GM12892 (cell line): ENCODE measurements at places on chromosomes 6 and 20.

- no peak for DNase-seq
Measured at GRCh38 chr6:29552512-29553051, 7.0 kb downstream of the UBD start.

DNA sequence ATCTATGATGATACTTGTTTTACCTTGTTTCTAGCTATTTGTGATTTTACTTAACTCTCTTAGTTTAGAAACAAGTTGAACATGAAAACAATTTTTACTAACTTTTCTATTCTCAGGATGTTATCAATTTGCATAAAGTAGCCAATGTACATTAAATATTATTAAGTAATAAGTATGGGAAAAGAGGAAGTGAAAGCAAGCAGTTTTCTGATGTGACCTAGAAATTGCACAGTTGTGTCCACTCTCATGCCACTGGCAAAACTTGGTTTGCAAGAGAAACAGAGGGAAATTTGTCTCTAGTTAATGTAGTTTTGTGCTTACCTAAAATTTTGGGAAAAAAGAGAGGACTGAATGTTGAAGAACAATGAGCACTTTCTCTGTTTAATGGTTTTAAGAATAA is 19.2 kb upstream of the TSPYL1 start:
- no peak for DNase-seq

GRCh38 chr6:31031095-31031494 is 20.8 kb downstream of the MUC22 start:
- DNase-seq: no peak

DNA sequence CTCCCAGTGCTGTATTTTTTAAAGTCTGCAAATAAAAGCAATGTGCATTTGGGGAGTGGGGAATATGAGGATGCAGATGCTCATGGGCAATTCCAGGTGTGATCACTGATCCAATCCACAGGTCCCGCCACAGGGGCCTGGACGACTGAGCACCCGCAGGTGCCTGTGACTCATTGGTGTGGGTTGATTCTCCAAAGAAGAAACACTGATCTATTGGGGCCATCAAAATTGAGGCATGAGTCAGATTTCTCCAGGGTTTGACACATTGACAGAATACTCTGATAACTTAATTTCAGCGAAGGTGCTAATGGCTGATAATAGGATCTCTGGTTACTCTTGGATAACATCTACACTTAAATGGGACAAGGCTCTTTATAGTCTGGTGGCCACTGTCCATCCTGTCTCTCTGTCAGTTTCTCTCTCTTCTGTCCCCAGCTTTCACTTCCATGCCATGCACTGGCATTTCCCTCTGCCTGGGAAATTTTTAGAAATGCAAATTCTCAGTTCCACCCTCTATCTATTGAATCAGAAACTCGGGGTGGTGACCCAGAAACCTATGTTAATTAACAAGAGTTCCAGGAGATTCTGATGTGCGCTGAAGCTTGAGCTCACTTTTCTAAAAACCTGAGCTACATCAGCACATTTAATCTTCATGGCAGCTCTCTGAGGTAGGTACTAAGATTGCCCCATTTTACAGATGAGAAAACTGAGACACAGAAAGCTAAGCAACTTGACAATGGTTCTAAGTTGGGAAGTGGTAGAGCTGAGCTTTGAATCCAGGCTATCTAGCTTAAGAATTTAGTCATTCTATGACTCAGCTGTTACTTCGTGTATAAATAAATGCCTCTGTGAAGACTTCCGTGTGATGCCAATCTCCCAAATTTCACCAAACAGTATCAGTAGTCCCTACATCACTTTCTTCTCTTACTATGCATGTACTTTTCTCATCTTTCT is 10.2 kb upstream of the RCAN2 start:
- DNase-seq: no peak

DNA sequence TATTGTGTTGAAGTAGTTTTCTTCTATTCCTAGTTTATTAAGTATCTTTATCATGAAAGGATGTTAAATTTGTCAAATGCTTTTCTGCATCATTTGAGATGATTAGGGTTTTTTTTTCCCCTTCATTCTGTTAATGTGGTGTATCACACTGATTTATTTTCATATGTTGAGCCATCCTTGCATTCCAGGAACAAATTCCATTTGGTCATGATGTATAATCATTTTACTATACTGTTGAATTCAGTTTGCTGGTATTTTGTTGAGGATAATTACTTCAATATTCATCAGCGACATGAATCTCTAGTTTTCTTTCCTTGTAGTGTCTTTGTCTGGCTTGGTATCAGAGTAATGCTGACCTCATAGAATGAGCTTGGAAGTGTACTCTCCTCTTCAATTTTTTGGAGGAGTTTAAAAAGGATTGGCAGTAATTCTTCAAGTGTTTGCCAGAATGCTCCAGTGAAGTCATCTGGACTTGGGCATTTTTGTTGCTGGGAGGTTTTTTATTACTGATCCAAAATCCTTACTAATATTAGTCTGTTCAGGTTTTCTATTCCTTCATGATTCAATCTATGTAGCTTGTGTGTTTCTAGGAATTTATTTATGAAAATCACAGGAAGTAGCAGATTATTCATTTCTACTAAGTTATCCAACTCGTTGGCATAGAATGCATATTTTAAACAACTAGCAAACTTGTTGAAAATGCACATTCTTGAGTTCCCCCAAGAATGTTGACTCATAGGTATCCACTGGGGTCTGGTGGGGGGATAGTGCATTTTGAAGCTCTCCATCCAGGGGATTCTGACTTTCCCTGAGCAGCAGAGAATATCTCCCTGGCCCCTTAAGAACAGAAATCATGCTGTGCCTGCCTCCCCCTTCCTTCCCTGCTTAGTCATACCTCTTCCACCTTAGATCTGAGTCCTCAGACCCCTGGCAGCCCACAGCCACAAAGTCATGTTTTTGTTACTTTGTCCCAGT is 187.1 kb downstream of the BMP7 start:
- DNase-seq: no peak

- DNase-seq: no peak
Measured at GRCh38 chr6:162970246-162970645, 242.5 kb downstream of the PACRG start.

DNA sequence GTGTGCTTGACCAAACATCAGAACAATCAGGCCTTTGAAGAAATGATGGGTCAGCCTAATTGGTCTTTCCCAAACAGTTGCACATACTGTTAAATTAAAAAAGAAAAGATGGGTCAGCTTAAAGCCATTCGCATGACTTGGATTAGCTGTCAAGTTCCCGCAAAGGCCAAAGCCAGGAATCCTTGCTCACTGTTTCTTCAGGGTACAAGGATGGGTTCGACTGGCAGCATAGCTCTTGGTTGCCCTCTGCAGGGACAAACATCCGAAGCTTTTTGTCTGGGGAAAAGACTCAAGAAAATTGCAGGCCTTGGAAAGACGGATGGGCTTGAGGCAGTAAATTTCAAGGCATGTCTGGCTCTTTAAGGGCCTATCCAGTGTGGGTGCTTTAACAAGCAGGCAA is 168.0 kb downstream of the HDGFL1 start:
- DNase-seq: no peak

DNA sequence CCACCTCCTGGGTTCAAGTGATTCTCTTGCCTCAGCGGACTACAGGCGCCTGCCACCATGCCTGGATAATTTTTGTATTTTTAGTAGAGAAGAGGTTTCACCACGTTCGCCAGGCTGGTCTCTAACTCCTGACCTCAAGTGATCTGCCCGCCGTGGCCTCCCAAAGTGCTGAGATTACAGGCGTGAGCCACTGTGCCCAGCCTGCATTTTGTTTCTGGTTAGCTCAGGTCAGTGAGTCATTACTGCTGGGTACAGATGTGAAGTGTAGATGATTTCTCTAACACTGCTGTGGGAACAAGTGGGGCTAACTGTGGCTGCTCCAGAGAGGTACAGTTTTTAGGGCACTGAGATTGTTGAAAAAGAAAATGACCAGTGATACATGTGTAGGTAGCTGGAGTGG is 188.6 kb downstream of the PRL start:
- DNase-seq: no peak

DNA sequence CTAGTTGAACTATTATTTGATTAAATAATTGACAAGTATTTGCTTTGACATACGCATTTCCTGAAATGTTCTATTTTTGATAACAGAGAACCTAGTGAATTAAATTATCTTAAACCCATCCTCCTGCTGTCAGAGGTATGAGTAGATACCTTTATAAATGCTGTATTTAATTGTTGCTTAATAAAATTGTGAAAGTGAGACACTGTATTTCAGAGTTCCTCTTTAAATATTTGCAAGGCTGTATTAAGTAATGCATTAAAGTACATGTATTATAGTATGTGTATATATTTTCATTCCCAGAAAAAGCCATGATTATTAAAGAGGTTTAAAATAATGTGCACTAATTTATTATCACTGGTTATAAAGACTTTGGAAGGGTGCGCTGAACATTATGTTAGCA is 483.8 kb downstream of the TFAP2B start:
- DNase-seq: no peak

DNA sequence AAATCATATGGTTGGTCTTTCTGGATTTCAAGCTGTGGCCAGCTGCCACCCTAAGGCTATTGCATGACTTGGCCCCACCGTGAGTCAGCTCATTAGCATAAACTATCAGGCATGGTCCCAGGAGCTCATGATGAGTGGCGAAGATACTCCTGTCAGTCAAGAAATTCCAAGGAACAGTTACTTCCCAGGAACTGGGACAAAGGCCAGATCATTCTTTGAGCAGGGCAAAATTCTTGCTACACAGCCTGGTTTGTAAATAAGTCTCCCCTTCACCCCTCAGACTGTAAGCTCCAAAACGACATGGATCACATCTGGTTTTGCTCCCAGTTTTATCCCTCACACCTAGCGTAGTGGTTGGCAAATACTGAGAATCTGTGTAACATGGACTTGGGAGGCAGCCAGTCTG is 33.0 kb upstream of the KIAA1586 start:
- no peak for DNase-seq

DNA sequence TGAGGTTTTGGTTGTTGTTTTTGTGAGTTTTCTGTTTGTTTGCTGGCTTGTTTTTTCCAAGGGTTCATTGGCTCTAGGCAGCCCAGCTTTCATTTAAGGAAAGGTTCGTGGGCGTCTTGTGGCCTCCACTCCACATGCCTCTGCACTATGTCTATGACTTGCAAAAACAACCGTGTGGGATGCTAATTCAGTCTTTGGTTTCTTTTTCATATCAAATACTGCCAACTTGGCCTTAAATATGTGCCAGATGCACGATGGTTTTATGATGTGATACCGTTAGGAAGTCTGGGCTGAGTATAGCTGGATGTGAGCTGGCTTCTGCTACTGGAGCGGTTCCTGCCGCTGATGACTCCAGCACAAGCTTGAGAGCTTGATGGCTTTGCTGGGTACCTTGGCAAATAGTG is 96.3 kb downstream of the BMP2 start:
- DNase-seq: no peak

GRCh38 chr6:150633486-150633834 is 33.8 kb downstream of the PLEKHG1 start:
- no peak for DNase-seq

DNA sequence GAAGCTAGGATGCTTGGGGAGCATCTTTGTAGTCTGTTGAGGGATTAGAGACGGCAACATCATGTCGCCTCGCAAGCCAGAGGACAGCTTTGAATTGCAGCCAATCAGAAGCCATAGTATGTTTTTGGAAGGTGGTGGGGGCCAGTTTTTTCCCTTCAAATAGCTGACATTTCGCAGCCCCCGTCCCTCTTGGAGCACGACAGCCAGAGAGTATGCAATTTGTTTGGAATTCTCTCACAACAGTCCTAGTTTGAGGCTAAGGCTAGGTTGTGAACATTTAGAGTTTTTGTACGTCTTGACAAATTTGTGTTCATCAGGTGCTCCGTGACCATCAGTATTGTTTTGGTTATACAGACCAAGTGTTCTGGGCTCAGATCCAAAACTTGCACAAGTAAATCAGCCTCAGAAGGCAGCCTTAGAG is 83.3 kb downstream of the PLCB1 start:
- DNase-seq: no peak

DNA sequence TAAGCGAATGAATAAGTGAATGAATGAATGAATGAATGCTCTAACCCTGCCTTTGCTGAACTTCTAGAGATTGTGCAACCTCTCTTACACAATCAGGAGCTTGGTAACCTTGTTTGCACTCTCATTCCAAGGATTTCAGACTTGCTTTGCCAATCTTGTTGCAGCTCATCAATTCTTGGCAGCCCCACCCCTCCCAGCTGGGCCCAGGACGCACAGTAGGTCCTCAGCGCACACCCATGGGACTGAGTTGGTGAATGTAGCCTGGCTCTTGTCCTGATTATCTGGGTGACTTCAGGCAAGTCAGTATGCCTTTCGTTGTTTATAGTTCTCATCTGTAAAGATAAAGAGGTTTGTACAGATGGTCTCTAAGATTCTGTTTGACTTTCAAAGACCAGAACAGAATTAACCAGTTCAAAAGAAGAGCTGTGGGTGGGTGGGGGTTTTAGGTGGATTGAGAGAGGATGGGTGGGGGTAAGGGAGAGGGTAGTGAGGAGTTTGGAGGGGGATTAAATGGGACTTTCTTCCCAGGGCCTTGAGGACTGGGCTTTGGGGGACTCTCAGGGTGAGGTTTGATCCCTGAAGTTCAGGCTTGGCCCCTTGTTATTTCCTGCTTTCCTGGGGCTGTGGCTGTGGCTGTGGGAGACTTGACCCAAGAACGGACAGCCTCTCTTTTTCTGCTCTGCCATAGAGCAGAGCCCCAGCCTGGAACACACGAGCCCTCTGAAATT is 33.2 kb downstream of the VEGFA start:
- DNase-seq: no peak

- no peak for DNase-seq
Measured at GRCh38 chr20:51994751-51995417, 192.6 kb upstream of the SALL4 start.

DNA sequence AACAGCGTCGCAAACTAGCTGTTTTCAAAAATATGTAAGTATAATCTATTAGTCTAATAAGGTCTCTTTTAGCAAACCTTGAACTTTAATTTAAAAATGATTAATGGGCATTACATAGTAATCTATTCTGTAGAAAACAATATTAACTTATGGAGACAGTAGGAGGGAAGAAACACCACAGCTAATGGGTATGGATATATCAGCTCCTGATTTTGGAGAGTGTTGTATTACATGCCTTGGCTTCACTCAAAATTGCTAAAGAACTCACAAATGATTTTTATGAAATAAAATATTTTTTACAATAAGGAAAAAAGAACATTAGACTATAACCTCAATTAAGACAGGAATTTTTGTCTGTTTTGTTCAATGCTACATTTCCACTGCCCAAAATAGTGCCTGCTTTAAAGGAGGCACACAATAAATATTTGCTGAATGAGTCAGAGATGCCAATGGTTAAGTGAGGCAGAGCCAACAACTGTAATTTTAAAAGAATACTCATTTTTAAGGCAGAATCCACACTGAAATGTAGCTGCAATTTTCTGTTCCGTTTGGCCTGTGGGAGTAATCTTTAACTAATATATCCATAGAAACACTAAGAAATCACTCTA is 15.7 kb downstream of the ATG5 start:
- DNase-seq: no peak

GRCh38 chr20:25306991-25307903 is 59.4 kb downstream of the PYGB start:
- no peak for DNase-seq

GRCh38 chr20:45826381-45827019 is 612 bp downstream of the TNNC2 start:
- DNase-seq: no peak

GRCh38 chr6:17710331-17710730 is 3.6 kb upstream of the NUP153 start:
- no peak for DNase-seq
